Stimulated activated CD8-positive, alpha-beta memory T cell treated with anti-CD3 and anti-CD28 coated beads, Interleukin-7, amount 100 ng/mL, for 1 hour (primary cell): ENCODE measurements at places on chromosomes 13 and 19.

- DNase-seq: no peak
Observed at GRCh38 chr13:113742445-113743120, 16.4 kb upstream of the TMEM255B start.

DNA sequence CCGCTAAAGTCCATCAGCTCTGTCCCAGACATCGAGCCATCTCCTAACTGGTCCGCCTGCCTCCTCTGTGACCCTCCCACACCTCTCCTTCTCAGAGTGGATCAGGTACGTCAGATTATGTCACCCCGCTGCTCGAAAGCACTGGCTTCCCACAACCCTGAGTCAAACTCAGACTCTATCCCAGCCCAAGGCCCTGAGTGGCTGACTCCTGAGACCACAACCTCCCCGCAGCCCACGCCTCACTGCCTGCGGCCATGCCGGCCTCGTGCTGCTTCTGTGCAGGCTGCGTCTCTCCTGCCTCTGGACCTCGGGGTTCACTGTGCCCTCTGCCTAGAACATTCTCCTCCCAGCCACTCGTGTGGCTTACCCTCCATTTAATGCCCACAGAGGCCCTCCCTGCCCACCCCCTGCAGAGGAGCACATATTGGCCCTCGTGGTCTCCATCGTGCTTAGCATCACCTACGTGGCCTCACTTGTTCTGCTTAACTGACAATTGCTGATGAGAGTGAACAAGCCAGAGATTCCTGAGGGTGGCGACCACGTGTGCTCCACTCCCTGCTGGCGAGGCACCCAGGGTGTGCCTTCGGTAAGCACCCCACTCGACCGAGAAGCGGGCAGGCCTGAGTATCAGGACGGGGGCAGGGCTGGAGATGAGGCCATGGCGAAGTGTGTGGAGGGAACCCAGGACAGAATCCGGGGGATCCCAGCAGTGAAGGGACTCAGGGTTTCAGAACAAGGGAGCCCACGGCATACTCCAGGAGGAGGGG is 13.5 kb upstream of the FKRP start:
- DNase-seq: no peak

DNA sequence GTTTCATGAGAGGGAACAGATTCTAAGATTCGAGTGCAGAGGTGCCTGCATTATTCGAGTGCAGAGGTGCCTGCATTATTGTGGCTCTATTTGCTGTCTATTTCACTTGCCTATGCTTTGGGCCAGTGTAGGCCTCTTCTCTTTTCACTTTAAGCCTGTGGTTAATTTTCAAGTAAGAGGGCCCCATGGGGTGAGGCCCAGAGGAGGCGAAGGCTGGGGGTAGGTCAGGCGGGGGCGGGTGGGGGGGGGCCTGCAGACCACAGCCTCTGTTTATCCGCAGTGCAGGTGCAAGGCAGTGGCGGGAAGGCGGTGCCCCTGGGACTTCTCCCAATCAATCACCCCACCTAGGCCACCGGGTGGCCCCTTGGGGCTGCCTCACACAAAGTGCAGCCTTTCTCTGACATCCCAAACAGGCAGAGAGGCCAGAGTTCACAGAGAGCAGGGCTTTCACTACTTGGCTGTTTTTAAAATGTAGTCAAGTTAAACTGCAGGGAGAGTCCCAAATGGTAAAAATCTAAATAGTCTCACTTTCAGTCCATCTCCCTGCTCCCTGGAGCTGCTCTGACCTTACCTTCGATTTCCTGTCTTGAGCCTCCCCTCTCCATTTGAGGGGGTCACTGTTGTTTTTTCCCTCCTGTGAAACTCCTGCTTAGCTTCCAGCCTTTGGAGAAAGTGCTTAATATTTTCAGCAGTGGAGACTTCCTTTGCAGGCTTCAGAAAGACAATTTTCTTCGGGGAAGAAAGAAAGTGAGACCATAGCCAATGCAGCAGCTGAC is 249.0 kb downstream of the DLEU7 start:
- DNase-seq: no peak

- no peak for DNase-seq
Observed at GRCh38 chr13:102825400-102825799, 20.4 kb upstream of the ERCC5 start.

DNA sequence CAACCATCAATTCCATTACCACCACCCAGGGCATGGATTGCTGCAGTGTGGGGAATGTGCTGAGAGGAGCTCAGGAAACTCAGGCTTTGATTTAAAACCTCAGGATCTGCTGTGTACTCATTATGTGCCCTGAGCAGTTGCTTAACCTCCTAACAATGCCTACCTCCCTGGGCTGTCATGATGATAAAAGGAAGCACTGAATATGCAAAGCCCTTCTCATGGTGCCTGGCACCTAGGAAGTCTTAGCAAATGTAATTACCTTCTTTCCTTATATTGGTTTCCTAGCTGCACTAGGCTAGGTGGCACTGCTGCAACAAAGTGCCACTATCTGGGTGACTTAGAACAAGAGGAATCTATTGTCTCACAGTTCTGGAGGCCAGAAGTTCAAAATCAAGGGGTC is 62.2 kb downstream of the KCTD12 start:
- DNase-seq: no peak
